Nephron progenitor cell (in vitro differentiated cells): ENCODE measurements at places on chromosomes 11 and 22.
A peak's percentile ranks its signal among the peaks of the same experiment; 100 is the strongest.

GRCh38 chr11:119941636-119942411, 196.1 kb downstream of the TRIM29 start:
- peak; percentile 30 for DNase-seq

DNA sequence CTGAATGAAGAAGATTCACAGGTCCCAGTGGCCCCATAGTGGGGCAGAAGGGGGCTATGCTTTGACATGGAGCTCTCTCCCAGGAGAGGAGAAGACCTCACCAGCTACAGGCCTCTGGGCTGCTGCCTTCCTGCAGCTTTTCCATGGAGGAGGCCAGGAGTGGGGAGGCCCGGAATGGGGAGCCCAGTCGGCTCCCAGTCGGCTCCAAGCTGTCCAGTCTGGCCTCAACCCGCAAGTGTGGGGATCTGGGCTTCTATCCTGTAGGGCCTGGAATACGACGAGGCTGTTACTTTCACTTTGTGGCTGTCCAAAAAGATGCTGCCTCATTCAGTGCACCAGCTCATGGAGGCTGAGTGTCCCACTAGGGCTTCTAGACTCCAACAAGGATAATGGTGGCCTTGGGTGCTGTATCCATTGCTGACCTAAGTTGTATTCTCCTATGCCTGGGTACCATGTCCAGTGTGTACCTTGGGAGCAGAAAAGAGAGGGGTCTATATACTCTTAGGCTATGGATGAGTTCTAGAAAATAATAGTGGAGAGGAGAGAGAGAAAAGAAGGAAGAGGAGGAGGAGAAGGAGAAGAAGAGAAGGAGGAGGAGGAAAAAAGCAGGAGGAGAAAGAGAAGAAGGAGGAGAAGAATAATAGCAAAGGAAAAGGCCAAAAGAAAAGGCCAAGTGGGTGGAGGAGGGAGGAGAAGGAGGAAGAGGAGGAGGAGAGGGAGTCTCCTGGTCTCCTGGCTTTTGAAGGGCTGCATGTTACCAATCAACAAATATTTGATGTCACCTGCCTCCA, 1.1 kb downstream of the MYO18B start:
- no peak for DNase-seq

GRCh38 chr11:96655474-96655873, 265.7 kb downstream of the JRKL start:
- DNase-seq, result no peak

DNA sequence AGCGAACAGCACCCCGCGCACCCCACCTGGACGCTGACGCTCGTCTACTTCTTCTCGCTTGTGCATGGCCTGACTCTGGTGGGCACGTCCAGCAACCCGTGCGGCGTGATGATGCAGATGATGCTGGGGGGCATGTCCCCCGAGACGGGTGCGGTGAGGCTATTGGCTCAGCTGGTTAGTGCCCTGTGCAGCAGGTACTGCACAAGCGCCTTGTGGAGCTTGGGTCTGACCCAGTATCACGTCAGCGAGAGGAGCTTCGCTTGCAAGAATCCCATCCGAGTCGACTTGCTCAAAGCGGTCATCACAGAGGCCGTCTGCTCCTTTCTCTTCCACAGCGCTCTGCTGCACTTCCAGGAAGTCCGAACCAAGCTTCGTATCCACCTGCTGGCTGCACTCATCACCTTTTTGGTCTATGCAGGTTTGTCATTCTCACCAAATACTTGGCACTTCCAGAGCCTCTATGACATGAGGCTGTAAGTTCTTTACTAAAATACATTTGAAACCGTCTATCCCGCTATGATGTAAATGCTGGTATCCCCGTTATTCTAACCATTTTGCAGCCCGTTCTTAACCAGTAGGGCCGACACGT, 535 bp downstream of the AQP11 start:
- no peak for DNase-seq

DNA sequence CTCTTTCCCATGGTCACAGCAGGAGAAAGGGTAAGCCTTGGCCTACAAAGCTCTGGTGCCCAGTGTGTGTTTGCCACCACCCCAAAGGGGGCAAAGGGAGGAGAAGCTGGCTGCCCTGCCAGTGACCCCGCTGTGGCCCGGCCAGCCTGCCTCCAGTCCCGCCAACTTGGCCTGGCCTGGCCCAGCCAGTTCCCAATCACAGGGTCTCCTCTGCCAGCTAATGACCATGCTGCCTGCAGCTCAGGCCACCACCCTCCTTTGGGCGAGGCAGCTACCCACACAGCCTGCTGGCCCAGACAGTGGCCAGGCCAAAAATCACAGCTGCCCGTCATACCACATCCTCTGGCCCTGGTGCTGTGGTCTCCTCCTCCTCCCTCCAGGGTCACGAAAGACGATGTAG, 5.1 kb downstream of the GDPD5 start:
- no peak for DNase-seq

DNA sequence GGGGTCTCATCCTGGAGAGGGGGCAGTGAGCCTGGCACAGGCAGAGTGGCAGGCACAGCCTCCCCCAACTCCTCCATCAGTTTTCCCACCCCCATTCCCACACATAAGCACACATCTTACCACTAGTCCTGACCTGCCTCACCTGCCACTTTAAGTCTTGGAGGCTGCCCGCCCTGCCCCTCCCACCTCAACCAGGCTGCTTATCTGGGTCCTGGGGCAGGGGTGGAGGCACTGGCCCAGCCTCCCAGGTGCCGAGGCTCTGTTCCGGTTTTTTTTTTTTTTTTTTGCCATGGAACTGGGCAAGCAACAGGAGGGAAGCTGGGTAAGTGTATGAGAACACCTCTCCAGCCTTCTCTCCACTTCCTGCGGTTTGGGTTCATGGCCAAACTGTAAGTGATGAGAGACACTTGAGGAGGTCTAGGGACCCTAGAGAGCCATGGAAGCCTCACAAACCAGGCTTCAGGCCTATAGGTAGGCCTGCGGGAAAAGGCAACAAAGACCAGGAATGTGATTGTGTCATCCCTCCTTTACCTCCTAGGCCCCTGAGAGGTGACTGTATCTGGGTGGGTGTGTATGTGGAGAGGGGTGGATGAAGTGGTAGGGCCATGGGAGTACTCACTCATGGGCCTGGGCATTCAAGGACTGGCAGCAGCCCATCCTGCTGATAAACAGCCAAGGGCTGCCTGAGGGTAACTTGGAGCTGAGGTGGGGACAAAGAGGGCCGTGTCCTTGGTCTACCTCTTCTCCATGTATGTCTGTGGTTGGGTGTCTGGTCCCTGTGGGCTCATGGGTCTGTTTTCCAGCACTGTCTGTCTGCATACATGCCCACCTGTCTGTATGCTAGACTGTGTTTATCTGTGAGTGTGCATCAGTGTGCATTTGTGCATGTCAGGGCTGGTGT, 22.6 kb downstream of the PHLDB1 start:
- DNase-seq, result no peak

DNA sequence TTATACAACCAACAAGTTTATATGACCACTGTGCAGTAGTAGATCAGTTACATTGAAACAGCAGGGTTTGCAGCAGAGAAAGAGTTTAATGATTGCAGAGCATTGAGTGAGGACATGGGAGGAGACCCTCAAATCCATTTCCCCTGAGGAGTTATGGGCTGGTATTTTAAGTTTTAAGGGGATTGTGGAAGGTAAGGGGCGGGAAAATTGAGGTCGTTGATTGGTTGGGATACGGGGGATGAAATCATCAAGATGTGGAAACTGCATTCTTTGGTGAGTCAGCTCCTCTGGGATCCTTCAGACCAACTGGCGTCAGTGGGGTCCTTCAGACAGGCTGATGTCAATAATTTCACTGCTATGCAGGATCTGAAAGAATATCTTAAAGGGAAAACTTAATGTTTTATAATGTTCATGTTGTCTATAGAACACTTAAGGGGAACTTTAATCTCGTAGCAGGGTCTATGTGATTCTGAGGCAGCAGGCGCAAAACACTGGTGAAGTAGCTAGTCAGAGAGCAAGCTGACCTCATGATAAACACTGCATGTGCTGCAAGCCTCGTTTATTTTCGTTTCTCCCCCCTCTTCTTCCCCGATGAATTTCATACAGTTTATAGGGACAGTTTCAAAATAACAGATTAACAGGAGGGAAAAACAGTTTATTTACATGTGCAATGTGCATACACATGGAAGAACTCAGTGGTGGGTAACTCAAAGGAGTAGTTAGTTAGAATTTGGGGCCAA, 17.4 kb upstream of the BACE1-AS start:
- no peak for DNase-seq

DNA sequence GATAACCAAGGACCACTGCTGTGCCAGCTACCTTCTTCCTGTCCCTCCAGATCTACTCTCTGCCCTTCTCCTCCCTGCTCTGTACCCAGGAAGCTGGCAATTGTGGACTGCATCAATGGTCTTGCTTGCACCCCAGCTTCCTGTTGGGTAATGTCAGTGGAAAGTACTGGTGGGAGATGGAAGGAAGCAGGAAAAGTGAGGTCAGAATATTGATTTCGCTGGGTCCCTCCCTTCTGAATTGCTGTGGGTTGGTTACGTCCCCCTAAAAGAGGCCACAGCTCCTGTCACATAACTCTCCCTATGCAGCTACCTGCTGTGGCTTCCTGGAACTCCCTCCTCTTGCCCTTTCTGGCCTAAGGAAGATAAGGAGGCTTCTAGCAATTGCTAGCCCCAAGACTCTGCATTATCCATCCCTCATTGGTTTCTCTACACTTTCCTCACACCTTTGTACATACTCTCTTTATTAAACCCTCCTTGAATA, 81.2 kb downstream of the RASSF10 start:
- no peak for DNase-seq

- DNase-seq, result peak; percentile 82
Measured at GRCh38 chr22:26756675-26757293, 99.4 kb downstream of the MIAT start.

DNA sequence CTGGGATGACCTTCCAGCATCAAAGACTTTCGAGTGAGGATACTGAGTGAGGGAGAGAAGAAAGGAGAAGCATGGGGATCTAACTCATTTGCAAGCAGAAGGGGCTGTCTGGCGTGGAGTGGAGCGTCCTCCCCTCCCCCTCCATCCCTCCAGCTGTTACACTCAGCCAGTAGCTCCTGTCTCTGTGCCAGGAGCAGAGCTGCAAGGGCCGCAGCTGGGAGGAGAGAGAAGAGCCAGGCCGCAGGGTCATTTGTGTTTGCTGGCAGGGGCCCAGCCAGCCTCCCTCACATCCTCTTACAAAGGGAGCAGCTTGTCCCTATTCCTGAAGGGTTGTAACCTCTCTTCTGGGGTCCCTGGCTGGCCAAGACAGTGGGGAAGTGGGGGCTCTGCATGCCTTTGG, 57.9 kb downstream of the NECTIN1 start:
- no peak for DNase-seq

- no peak for DNase-seq
Measured at GRCh38 chr11:27217948-27218420, 145.0 kb downstream of the CCDC34 start.

GRCh38 chr11:69375316-69376154, 81.6 kb downstream of the MYEOV start:
- DNase-seq, result no peak

DNA sequence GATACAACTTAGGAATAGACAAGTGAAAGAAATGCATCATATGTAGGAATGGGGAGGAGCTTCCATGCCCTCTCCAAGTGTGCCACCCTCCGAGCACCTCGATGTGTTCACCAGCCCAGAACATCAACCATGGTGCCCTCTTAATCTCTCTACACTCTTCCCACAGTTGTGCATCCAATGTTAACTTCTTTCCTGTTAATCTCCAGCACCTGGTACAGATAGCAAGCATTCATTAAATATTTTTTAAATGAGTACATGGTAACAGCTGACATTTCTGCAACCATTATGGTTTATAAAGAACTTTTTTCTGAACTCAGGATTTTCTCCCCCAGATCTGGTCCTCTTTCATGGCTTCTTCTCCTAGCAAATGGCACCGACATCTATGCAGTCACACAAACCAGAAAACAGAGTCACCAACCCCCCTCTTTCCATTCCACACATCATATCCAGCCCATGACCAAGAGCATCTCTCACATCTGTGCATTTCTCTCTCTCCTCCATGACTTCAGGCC, 118.1 kb upstream of the CLPB start:
- no peak for DNase-seq

GRCh38 chr22:49047447-49047846, 780.2 kb downstream of the BRD1 start:
- no peak for DNase-seq

DNA sequence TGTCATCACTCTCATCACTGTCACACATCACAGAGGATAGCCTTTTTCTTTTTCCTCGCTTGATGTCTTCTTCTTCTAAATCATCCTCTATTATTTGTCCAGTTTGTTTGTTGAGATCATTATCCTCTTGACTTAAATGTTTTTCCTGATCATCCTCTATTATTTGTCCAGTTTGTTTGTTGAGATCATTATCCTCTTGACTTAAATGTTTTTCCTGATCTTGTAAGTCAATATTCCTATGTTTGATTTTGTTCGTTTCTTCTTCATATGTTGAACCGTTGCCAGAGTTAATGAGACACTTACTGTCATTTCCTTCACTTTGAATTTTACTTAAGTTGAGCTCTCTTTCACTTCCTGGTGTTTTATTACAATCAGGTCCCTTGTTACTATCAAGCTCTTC, 5.6 kb downstream of the CCDC82 start:
- no peak for DNase-seq

- no peak for DNase-seq
Measured at GRCh38 chr11:83471831-83472727, 185.9 kb upstream of the CCDC90B start.

GRCh38 chr22:45769569-45770210, 98.1 kb downstream of the ATXN10 start:
- DNase-seq, result no peak

- no peak for DNase-seq
Measured at GRCh38 chr11:132253469-132254264, 883.3 kb downstream of the NTM start.

GRCh38 chr11:37406651-37407050, 808.6 kb upstream of the RAG2 start:
- no peak for DNase-seq

DNA sequence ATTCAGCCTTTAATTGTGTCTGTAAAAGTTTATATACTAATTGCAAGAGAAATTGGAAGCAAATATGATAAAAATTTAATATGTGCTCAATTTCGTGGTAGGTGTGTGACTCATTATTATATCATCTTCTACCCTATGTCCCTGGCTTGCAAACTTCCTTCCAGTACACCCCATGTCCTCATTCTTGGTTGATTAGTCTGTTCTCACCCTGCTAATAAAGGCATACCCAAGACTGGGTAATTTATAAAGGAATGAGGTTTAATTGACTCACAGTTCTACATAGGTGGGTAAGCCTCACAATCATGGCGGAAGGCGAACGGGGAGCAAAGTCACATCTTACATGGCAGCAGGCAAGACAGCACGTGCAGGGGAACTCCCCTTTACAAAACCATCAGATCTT, 11.9 kb downstream of the MRGPRX3 start:
- no peak for DNase-seq

- no peak for DNase-seq
Measured at GRCh38 chr11:134126217-134126822, 57.4 kb downstream of the JAM3 start.

DNA sequence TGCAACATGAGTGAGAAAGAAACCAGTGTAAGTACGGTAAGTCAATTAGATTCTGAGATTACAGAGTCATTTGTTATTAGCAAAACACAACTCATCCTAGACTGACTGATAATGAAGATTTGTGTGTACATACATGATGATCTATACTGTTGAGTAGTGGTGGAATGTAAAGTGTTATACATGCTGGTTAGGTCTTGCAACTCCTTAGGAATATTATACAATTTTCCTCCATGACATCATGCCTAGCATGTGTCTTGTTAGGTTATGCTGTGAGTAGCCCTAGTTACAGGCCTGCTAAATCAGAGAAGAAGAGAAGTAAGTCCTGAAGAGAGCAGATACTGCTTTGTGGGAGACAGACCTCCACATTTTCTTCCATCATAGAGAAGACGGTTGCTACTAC, 880.6 kb downstream of the LUZP2 start:
- no peak for DNase-seq

GRCh38 chr22:31128156-31128555, 5.4 kb downstream of the INPP5J start:
- DNase-seq, result no peak
